ENCODE measurements at places on chromosomes 2 and 18. TPM values are rescaled to one million over a fixed set of nuclear protein-coding genes. Genes with fewer than 3 reads are reported as not detected.

Gene OTOS
- total RNA-seq = not detected

Gene AGXT
- not detected for total RNA-seq

DNA sequence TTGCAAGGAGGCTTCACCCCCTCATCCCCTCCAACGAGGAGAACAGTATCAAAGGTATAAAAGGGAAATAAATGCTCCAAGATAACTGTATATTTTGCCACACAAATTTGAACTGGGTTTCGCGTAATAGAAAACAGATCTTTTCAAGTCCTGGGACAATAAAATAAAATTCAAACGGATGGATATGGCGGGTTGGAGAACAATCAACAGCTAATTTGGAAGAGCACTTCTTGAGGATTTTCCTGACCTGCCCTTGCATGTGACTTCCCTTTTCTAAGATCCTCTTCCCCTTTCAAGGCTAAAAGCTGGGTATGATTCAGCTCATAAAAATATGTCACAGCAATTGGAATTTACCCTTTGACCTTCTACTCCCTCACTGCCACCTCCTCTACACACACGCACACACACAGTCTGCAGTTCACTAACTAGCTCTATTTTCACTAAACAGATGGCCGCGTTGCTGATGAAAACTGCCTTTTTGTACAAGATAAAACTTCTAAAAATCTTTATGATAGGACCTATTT is 386.9 kb downstream of the FIGN start:
- peak; percentile 85 for DNase-seq

DNA sequence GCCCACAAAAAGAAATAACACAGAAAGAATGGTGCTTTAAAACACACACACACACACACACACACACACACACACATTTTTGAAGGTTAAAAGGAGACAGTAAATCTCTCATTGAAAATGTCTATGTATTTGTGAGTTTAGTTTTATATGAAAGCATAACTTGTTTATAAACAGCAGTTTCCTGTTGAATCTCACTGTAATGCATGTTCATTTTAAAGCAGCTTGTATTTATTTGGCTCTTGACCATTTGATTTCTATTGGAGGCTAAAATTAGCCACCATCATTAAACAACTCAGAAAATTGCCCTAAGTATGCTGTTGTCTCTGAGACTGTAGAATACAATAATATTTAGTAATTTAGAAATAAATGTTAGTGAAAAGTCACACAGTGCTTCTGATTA is 95.0 kb downstream of the TMEM185B start:
- DNase-seq = no peak

DNA sequence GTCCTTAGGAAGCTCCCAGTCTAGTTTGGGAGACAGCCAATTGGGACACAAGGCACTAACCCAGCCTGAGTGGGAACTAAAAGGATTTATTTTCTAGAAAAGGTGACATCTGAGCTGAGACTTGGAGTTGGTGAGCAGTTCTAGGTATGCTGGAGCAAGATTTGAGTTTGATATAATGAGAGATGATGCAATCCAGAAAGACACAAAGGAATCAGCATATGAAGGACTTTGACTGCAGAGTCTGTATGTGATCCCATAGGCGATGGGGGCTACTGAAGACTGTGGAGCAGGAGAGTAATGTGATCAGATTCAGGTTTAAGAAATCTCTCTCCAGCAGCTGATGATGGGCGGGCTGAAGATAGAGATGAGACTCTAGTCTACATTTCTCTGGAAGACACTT is 135.1 kb upstream of the MYCN start:
- DNase-seq = no peak

GRCh38 chr2:183162362-183162761 is 38.1 kb downstream of the NUP35 start:
- DNase-seq = no peak

DNA sequence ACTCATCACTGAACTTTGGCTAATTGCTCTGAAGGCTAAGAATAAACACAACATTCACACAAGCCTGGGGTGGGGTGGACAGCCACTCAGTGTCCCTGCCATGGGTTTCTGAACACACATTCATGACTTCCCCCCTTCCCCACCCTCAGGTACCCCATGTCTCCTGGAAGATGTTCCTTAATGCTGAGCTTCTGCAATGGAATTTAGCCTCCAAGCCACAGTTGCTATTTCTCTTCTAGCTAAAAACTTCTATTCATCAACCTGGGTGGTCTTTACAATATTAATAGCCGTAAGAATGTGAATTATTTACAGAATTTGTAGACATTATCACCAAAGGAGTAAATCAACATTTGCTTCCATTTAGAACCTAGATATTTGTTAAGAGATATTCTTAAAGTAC is 175.1 kb downstream of the ACKR3 start:
- no peak for DNase-seq

Gene PLEKHA3
- total RNA-seq = 5.2 TPM

Gene UGT1A8
- not detected for total RNA-seq

Gene SLC14A1
- not detected for total RNA-seq

Gene ACTG2
- not detected for total RNA-seq

Gene KCNJ3
- not detected for total RNA-seq

Gene SPOPL
- 9.2 TPM for total RNA-seq

Gene RAX
- not detected for total RNA-seq

DNA sequence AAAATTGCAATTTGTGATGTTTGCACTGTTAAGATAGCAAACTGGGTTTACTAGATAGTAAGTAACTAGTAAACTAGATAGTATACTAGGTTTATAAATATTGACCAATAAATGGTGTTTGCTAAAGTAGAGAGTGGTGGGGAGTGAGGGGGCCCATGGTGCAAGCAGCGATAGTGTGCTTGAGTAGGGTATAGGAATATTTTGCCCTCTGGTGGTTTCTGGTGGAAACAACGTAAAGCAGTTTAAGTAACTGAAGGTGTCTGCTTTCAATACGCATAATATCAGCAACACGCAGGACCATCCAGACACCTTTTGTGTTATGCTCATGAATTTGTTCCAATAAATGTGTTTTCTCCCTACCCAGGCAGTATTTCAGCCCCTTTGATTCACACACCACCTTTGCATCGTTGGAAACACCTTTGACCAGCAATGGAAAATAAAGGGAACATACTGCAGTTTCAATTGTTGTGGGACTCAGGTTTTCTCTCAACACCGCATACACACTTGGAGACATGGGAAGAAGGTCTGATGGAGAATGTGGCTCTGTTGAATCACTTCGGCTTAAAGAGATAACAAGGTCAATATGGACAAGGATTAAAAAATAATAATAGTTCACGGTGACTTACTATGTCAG is 16.7 kb upstream of the STAT1 start:
- DNase-seq = peak; percentile 65

Gene LONRF2
- not detected for total RNA-seq

DNA sequence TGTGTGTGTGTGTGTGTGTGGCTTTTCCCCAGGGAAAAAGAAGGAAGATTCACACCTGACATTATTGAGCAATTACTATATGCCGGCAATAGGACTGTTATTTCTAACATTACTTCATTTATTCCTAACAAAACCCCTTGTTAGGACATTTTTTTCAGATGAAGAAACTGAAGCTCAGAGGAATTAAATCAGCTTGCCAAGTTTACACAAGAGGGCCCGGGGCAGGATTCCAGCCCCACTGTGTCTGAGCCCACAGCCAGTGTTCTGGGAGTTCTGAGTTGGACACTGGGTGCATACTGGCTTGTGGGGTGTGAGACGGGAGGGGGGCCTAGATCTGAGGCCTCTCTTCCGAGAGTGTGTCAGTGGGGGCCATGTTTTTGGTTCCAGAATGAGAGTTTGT is 9.9 kb downstream of the TOGARAM2 start:
- no peak for DNase-seq

GRCh38 chr2:237075749-237076599 is 9.7 kb upstream of the COPS8 start:
- no peak for DNase-seq

- peak; percentile 65 for DNase-seq
These were observed 605 bp downstream of the REV1 start for GRCh38 chr2:99489063-99489760.

Measured in lung microvascular endothelial cell (primary cell).